Hepatocyte (in vitro differentiated cells): ENCODE measurements at places on chromosomes 7 and 10. TPM values are rescaled to one million over a fixed set of nuclear protein-coding genes. Genes with fewer than 3 reads are reported as not detected.

Gene CPA4
- total RNA-seq, result 1.1 and 2.1 TPM in 2 replicates

Gene LRRC72
- not detected in 2 replicates for total RNA-seq

Gene SGCE
- 64.5 and 77.6 TPM in 2 replicates for total RNA-seq

Gene TMEM229A
- total RNA-seq, result 0.17 and 1.3 TPM in 2 replicates

Gene WAPL
- total RNA-seq, result 36.5 and 41.4 TPM in 2 replicates

Gene POM121C
- 10.3 and 13.4 TPM in 2 replicates for total RNA-seq

Gene ADAMTS14
- 0.60 and 0.87 TPM in 2 replicates for total RNA-seq

Gene VSIR
- 10.1 and 13.6 TPM in 2 replicates for total RNA-seq
